HTR-8/SVneo (cell line): ENCODE measurements at places on chromosomes 11 and 22.

DNA sequence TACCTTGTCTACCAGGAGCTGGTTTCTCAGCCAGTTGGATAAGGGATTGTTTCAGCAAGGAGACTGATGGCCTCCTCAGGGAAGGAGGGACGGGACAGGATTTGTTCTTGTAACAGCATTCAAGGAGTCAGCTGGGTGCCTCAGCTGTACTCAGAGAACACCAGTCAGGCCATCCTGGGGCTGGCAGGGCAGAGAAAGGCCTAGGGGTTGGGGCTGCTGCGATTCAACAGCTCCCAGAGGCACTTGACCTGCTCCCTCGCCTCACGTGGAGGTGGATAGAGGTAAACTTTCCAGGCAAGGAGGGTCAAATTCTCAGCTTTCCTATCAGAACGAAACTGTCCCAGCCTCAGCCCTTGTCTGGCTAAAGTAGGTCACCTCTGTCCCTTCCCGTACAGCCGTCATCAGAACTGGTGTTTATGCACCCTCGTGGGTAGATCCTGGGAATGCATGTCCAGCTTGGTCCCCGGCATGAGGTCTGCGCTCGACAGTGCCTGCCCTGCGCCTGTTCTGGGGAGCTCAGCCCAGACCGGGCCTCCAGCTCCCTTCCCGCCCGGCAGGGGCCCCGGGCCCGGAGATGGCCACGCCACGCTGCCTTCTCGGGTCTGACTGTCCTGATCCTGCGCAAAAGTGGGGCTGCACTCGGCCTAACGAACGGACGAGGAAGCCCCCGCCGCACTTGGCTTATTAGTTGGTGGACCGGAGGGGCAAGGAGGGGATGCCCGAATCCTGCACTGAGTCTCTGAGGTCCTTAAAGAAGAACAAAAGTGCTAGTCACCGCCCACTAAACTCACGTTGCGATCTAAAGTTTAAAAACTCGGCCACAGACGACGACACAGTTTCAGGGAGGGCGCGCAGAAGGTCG is 762 bp upstream of the CCDC134 start:
- no peak for DNase-seq

DNA sequence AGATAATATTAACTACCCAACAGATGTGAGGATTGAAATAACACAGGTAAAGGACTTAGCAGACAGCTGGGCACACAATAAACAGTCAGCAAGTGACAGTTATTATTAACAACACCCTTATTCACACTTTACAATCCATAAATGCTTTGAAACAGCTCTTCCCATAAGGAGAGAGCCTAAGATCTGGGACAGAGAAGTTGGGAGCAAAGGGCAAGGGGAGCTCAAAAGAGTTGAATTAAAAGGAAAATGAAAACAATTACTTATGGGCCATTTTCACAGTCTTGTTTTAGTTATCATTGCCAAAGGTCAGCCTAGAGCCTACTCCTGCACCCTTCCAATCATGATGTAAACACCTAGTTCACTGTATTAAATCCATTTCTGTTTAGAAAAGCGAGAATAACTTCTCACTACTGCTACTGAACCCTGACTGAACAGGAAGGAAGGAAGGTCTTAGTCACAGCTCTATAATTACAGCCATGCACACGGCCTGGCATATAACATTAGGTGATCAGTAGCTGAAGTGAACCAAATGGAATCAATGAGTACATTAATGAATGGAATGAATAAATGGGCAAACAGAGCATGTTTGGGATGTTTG is 111.3 kb downstream of the PLEKHA7 start:
- DNase-seq: no peak

DNA sequence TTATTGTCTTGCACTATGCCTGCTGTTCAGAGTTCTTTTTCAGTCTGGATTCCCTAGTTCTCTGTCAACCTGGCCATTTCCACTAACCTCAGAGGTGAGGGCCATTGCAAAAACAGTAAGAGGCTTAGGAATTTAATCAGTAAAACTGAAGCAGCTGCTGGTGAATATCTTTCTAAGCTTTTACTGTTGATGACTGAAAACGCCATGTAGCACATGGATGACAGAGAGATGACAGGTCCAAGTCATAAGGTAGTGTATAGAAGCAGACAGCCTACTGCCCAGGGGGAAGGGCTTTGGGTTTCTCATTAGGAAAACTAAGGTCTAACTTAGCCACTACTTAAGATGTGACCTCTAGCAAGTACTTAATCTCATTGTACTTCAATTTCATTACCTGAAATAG is 152.6 kb upstream of the DDI1 start:
- no peak for DNase-seq

DNA sequence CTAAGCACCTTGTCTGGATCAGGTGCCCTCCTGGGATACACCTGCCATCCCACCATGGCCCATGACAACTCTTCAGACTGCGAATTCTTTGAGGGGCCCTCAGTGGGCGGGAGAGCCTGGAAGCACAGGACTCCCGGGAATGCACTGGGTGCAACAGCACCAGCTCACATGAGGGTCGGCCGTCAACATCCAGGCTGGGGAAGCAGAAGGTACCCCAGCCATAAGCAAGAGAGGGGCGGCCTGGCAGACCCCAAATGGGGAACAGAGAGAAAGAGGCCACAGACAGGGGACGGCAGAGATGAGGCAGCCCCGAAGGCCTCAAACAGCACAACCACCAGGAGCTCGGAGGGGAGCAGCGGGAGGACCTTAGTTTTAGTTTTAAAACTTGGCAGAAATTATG is 94.4 kb downstream of the PHF21B start:
- DNase-seq: no peak

- DNase-seq: no peak
These were observed 146.0 kb downstream of the OPCML start for GRCh38 chr11:133386262-133386661.

DNA sequence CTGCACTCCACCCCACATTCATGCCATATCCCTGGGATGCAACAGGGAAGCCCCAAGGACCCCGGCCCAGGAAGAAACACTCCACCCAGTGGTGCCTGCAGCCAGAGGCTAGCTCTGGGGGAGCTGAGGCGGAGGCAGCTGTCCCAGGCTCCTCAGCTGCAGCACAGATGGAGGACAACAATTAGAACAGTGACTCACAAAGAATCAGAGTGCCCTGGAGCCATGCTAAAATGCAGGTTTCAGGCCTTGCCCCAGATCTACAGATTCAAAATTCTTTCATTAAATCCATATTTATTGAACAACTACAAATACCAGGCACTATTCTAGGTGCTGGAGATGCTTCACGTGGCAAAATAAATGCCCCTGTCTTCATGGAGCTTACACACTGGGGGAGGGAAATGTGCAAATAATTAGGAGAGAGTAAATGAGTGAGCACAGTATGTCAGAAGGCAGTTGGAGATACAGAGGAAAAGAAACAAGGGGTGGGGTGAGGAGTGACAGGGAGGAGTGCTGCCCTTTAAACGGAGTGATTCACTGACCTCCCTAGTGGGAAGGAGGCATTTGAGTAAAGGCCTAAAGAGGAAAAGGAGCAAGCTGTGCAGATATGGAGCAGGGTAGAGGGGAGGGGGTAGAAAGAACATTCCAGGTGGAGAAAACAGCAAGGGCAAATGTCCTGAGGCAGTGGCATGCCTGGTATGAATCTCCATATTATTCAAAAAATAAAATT is 73.3 kb upstream of the CSNK2A3 start:
- DNase-seq: no peak

DNA sequence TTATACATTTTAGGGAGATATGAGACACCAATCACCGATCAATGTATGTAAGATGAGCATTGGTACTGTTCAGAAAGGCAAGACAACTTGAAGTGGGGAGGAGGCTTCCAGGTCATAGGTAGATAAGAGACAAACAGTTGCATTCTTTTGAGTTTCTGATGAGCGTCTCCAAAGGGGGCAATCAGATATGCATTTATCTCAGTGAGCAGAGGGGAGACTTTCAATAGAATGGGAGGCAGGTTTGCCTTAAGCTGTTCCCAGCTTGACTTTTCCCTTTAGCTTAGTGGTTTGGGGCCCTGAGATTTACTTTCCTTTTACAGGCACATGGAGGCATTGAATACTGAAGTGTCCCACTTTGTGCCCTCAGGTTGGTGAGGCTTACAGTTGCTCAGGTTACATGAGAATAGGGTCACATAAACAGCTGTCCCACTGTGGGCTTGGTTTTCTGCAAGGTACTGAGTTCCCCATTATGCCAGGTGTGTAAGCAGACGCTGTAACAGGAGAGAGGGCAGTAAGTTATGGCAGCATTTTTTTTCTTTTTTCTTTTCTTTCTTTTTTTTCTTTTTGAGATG is 129.8 kb upstream of the SERPIND1 start:
- DNase-seq: no peak

DNA sequence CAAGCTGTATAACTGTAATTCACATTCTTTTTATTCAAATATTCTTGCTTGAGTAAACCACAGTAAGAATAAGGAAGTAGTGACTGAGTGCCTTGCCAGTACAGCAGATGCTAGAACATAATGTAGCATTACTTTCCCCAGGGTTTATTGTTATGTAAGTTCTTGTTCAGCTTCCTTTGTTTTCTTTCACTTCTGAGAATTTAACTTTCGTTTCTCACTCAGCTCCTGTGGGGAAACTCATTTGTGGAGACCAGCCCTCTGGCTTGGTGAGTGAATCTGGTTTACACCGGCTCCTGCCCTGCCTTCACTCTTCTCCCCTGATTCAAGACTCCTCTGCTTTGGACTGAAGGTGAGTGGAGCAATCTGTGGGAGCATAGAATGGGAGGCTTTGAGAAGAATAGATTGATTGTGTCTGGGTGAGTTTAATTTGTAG is at the start of gene TRIM22:
TSS of gene TRIM22 (plus strand) at position 240 of the 433 bp plus-strand sequence. CDS start 6,443 bp downstream, outside the sequence.
- DNase-seq: no peak
